ENCODE measurements at places on chromosomes 7 and 10.

DNA sequence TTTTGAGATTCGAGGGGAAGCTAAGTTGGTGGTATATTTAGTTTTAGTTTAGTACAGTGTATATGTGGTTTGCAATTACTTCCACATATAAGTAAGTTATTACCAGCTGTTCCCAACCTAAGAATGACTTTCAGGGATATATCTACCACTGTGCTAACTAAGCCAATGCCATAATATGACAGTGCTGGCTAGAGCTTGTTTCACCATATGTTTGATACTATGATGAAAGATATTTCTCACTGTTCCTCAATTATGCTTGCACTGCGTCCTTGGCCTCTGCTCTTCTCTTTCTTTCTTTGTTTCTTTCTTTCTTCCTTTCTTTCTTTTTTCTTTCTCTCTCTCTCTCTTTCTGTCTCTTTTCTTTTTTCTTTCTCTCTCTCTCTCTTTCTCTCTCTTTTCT is 113.8 kb upstream of the SKAP2 start:
- no peak for DNase-seq

DNA sequence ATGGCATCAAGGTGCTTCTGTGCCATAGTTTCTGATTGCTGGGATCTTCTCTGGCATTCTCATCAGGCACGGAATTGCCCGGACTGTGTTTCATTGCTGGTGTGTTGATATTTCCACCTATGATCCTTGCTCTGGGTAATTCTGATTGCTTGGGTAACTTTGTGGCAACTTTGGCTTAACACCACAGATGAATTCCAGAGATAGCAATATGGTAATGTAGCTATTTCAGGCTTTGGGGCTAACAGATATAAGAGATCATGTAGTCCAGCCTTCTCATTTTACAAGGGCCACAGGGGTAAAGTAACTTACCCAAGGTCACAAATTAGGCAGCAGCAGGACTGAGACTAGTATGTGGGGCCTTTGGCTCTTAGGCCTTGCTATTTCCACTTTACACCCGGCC is 53.9 kb upstream of the PLPP4 start:
- no peak for DNase-seq

GRCh38 chr7:80313067-80313626 is 178.5 kb downstream of the GNAI1 start:
- no peak for DNase-seq

- no peak for DNase-seq
These were observed 79.9 kb upstream of the EN2 start for GRCh38 chr7:155377838-155378579.

DNA sequence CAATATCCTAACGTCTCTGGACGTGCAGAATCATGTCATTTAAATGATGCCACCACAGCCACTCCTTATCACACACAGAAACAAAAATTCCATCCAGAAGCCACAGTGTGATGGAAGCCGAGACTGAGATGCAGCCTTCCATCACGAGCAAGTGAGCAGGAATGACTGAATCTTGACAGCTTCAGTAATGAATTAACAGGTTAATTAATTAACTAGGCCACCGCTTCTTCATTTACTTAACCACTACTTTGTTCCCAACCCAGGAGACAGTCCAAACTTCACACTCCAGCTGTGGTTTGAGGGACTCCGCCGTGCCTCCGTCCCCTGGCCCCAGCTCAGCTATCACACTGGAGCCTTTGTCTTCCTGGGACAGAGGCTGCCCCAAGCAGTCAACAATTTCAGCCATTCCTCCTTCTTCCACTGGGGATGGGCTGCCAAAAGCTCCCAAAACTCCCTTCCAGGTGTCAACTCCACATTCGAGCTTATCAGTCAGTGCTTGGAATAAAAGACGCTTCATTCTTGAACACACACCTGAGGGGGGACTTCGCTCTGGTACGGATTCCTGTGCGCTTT is 65.9 kb downstream of the FGFR2 start:
- DNase-seq: no peak

GRCh38 chr10:11234857-11235531 is 217.3 kb downstream of the CELF2 start:
- DNase-seq: no peak

DNA sequence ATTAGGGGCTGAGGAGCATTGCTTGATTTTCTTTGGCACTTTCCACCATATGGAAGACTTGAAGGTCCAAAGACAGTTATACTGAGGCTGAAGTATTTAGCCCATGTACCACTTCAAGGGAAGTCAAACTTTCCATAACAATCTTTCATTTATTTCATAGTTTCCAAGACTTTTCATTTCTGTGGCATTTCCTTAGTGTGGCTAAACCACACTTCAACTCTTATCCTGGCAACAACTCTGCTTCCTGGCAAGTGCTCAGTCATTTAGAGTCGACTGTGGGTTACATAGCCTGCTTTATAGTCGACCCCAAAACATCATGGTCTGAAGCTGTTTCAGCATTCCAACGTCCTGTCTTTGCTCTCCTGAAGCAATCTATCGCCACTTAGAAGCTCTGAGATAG is 343.0 kb upstream of the SEMA3D start:
- no peak for DNase-seq

DNA sequence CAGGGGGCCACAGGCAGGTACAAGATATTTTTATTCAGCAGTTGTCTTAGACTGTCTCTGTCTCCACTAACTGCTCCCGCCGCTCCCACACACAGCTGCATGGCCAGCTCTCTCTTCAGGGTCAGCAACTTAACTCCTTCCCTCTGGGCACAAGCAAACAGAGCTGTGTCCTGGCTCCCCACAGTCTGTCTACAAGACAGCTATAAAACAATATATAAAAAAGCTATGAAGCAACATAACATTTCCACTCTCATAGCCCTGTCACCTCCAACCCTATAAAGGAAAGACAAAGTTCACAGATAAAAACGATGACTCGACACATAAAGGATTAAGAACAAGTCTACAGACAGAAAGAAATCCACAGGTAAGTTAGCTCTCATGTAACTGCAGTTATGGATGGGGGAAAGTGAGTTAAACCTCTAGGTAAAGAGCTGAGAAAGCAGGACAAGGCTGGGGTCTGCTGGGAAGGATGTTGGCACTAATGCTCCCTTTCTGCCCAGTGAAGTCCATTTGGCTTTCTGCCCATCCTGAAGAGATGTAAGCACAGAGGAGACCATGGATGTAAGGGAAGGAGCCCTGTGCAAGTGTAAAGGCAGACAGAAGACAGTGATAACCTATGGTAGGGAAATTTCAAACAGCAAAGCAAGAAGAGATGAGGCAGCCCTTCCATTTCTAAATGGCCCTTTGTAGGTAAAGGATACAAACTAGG is 27.0 kb downstream of the RAPGEF5 start:
- no peak for DNase-seq

DNA sequence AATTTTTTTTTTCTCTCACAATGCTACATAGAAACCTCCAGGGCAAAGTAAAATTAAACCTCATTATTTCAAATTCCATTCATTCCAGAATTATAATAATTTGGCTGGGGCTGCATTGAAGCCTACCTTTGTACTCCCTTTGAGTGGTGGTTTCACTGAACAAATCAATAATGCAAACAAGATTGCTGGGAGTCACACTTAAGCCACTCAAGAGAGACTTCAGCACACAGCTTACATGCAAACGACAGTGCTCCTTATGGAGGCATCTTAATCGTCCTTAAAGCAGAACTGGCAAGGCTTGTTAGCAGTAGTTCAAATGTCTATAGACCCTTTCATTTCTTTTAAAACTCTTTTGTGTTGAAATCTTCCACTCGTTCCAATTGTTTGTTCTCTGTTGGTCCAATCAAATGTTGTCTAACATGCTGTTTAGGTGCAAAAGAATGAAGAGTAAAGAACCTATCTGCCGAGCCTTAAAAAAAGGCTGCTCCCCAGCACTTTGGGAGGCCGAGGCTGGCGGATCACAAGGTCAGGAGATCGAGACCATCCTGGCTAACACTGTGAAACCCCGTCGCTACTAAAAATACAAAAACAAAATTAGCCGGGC is 294.9 kb downstream of the FGFR2 start:
- DNase-seq: no peak

DNA sequence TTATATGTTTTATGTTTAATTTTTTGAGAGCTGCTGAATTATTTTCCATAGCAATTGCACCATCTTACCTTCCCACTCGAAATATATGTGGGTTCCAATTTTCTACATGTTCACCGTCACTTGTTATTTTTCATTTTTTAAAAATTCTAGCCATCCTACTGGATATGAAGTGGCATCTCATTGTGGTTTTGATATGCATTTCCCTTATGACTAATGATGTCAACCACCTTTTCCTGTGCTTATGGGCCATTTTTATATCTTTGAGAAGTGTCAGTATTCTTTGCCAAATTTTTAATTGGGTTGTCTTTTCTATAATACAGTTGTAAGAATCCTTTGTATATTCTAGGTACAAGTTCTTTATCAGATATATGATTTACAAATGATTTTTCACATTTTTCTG is 27.8 kb downstream of the NHLRC2 start:
- DNase-seq: no peak

DNA sequence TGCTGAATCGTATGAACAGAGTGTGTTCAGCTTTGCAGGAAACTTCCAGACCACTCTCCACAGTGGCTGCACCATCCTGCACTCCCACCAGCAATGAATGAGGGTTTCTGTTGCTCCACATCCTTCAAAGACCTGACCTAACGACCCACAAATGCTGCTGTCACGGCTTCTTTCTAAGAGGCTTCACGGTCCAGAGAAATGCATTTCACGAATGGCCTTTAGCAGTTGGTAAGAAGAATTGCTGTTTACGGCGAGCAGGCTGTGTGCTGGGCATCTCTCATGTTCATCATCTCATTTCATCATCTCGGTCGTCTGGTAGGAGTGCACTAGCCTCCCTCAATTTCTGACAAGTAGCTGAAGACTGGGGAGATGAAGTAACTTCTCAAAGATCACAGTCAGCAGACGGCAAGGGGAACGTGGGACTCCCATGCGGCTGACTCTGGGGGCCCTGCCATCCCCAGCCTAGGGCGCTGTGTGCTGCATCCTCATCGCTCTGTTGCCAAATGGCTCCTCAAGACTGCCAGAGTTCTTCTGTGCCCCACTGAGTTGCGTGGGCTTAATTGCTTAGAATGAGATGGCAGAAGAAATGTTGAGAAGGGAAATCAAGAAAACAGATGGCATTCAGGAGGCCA is 72.9 kb downstream of the ADARB2 start:
- DNase-seq: no peak

- DNase-seq: no peak
These were observed 36.6 kb upstream of the LEP start for GRCh38 chr7:128204455-128204854.

DNA sequence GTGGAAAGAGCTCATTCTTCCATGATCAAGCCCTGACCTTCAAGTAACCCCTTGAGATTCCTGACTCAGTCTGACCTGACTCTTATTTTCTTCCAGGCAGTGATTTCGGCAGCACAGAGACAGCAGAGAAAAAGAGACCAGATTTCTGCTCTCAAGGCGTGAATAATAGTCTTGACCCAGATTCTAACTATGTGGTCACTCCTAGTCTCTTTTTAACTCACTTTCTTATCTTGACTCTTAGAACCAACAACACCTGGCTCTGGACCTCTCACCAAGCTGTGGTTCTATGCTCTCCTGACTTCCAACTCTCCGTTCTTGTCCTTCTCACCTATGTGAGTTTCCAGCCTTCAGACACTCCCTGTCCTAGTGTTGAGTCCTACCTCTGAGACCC is 36.9 kb upstream of the KDM7A start:
- no peak for DNase-seq
